ENCODE measurements at places on chromosomes 4 and X.

- H3K27ac ChIP-seq: no peak overlapping the region
- DNase-seq: no peak
- no peaks in the 10 kb centered on the region for H3K27me3 ChIP-seq
- H3K36me3 ChIP-seq: no peaks in the 10 kb centered on the region
Measured at GRCh38 chr4:141922236-141922635, 285.9 kb downstream of the IL15 start.

- H3K27me3 ChIP-seq: peaks cover 16% of the 10 kb centered on the region
- peaks cover 8% of the 10 kb centered on the region for H3K4me1 ChIP-seq
- H3K4me3 ChIP-seq: no peak overlapping the region
- no peak for DNase-seq
Measured at GRCh38 chr4:30719454-30720020, 632 bp upstream of the PCDH7 start.

- H3K27me3 ChIP-seq: peaks cover 1% of the 10 kb centered on the region
- DNase-seq: no peak
- no peak overlapping the region for H3K4me3 ChIP-seq
- no peaks in the 10 kb centered on the region for H3K4me1 ChIP-seq
- no peak overlapping the region for H3K27ac ChIP-seq
Measured at GRCh38 chrX:53458082-53458481, 23.9 kb upstream of the HSD17B10 start.

- no peaks in the 10 kb centered on the region for H3K4me1 ChIP-seq
- peaks cover 2% of the 10 kb centered on the region for H3K27me3 ChIP-seq
- H3K4me3 ChIP-seq: no peak overlapping the region
- no peak for DNase-seq
- H3K27ac ChIP-seq: no peak overlapping the region
Measured at GRCh38 chrX:150036181-150036580, 97.9 kb upstream of the EOLA2 start.

DNA sequence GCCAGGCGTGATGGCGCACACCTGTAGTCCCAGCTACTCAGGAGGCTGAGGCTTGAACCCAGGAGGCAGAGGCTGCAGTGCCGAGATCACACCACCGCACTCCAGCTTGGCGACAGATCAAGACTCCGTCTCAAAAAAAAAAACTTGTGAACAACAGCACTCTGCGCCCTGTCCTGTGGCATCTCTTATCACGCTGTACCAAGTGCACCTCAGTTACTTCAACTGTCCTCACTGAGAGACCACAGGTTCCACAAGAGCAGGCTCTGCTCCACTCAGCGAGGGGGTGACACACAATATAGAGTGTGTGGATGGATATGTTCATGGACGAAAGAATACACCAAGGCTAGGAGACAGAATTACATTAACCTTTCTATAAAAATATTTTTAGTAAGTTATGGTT lies 49.3 kb downstream of the ADGRA3 start:
- peaks cover 3% of the 10 kb centered on the region for H3K27me3 ChIP-seq
- DNase-seq: no peak
- H3K36me3 ChIP-seq: no peaks in the 10 kb centered on the region
- no peaks in the 10 kb centered on the region for H3K4me1 ChIP-seq

GRCh38 chrX:43836435-43837184 lies 45.6 kb downstream of the MAOB start:
- no peak for DNase-seq
- H3K27me3 ChIP-seq: peaks cover 10% of the 10 kb centered on the region
- no peak overlapping the region for H3K4me3 ChIP-seq
- no peaks in the 10 kb centered on the region for H3K4me1 ChIP-seq

- peaks cover 2% of the 10 kb centered on the region for H3K36me3 ChIP-seq
- DNase-seq: no peak
- no peaks in the 10 kb centered on the region for H3K27me3 ChIP-seq
- H3K27ac ChIP-seq: no peak overlapping the region
Measured at GRCh38 chr4:81600520-81601357, 129.0 kb upstream of the RASGEF1B start.

GRCh38 chr4:165625281-165625680 lies 246.5 kb downstream of the CPE start:
- H3K27me3 ChIP-seq: no peaks in the 10 kb centered on the region
- no peaks in the 10 kb centered on the region for H3K36me3 ChIP-seq
- no peak overlapping the region for H3K4me3 ChIP-seq
- no peak for DNase-seq
- H3K27ac ChIP-seq: no peak overlapping the region

DNA sequence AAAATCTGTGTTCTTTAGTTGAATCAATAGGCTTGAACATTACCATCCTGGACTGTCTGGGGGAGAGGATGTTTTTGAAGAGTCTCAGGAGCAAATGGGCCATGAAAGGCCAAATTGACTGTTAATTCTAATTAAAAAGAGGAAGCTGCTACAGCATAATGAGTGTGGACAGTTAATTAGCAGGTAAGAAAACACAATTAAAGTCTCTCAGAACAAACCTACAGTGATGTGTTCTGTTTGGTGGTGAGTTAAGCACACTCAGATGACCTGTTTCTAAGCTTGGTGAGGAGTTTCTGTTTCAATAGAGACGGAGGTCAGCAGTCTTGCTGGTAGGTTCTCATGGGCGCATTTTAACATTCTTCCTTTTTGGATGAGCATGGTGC lies 68.1 kb downstream of the DRD5 start:
- H3K4me3 ChIP-seq: no peak overlapping the region
- H3K4me1 ChIP-seq: no peaks in the 10 kb centered on the region
- H3K36me3 ChIP-seq: no peaks in the 10 kb centered on the region
- peaks cover 10% of the 10 kb centered on the region for H3K27me3 ChIP-seq
- DNase-seq: no peak
- no peak overlapping the region for H3K27ac ChIP-seq

- H3K4me3 ChIP-seq: no peak overlapping the region
- H3K36me3 ChIP-seq: peaks cover 22% of the 10 kb centered on the region
- no peaks in the 10 kb centered on the region for H3K27me3 ChIP-seq
- H3K4me1 ChIP-seq: no peaks in the 10 kb centered on the region
Measured at GRCh38 chr4:169397762-169398161, 127.0 kb upstream of the SH3RF1 start.

- H3K36me3 ChIP-seq: peaks cover 11% of the 10 kb centered on the region
- peak overlapping the region; percentile 2 for H3K27ac ChIP-seq
- DNase-seq: no peak
- no peaks in the 10 kb centered on the region for H3K27me3 ChIP-seq
- H3K4me1 ChIP-seq: peaks cover 18% of the 10 kb centered on the region
- H3K4me3 ChIP-seq: no peak overlapping the region
Measured at GRCh38 chr4:98626350-98626749, 32.1 kb downstream of the TSPAN5 start.

DNA sequence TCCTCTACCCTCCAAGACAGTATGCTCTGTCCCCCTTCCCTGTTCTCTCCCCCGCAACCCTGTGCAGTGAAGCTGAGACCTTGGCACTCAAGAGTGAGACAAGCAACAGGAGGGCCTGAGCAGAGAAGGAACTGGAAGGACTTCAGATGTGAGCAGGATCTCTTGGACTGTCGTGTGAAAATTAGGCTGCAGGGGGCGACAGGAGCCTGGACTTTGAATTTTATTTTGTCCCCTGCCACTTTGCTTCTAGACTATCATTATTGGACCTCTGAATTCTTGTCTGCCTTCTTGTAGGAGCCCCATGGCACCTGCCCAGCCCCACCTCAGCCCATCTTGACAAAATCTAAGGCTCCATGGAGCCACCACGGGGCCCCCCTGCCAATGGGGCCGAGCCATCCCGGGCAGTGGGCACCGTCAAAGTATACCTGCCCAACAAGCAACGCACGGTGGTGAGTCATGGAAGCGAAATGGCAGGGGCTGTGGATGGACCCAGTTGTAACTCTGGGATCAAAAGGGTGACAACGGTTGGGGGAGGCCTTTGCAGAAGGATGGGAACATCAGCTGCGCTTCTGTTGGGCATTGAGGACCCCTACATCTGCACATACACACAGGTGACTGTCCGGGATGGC lies 1.7 kb downstream of the ARAF start:
- no peak for DNase-seq
- H3K27ac ChIP-seq: no peak overlapping the region
- H3K36me3 ChIP-seq: peaks cover 20% of the 10 kb centered on the region
- no peaks in the 10 kb centered on the region for H3K27me3 ChIP-seq
- peak overlapping the region; percentile 73 for H3K4me3 ChIP-seq

GRCh38 chr4:65021737-65022136 lies 612.5 kb upstream of the TECRL start:
- H3K36me3 ChIP-seq: no peaks in the 10 kb centered on the region
- H3K4me3 ChIP-seq: no peak overlapping the region
- no peaks in the 10 kb centered on the region for H3K4me1 ChIP-seq
- no peak overlapping the region for H3K27ac ChIP-seq
- no peak for DNase-seq

GRCh38 chr4:39181520-39181904 lies 817 bp upstream of the WDR19 start:
- H3K27ac ChIP-seq: no peak overlapping the region
- H3K4me3 ChIP-seq: no peak overlapping the region
- no peaks in the 10 kb centered on the region for H3K36me3 ChIP-seq
- H3K4me1 ChIP-seq: peaks cover 2% of the 10 kb centered on the region
- no peaks in the 10 kb centered on the region for H3K27me3 ChIP-seq

DNA sequence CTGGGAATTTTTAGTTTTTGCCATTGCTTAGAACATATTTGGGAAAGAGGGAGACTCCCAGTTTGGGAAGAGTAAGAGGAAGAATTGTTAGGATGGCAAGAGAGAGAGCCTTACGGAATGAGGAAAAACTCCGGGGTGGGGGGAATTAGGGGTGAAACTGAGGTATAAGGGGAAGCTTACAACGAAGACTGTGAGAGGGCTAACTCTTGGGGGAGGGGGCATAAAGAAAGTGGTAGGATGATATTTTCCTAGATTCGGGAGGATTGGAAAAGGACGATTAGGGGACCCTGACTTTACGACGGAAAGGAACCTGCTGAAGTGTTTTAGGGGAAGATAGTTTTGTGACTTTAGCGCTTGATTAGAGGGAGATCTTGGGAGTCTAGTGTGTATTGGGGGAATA lies 86.2 kb upstream of the HPRT1 start:
- H3K36me3 ChIP-seq: no peaks in the 10 kb centered on the region
- peak overlapping the region; percentile 95 for H3K4me3 ChIP-seq
- DNase-seq: no peak
- no peaks in the 10 kb centered on the region for H3K27me3 ChIP-seq
- peak overlapping the region; percentile 94 for H3K27ac ChIP-seq

- H3K27me3 ChIP-seq: peaks cover 2% of the 10 kb centered on the region
- no peak overlapping the region for H3K4me3 ChIP-seq
- DNase-seq: no peak
- H3K36me3 ChIP-seq: no peaks in the 10 kb centered on the region
- H3K4me1 ChIP-seq: no peaks in the 10 kb centered on the region
- no peak overlapping the region for H3K27ac ChIP-seq
Measured at GRCh38 chr4:119314356-119314755, 7.6 kb downstream of the FABP2 start.

GRCh38 chrX:40406330-40406859 lies 174.4 kb upstream of the ATP6AP2 start:
- DNase-seq: peak; percentile 1
- no peak overlapping the region for H3K4me3 ChIP-seq
- no peak overlapping the region for H3K27ac ChIP-seq
- no peaks in the 10 kb centered on the region for H3K4me1 ChIP-seq
- H3K27me3 ChIP-seq: peaks cover 2% of the 10 kb centered on the region
- H3K36me3 ChIP-seq: no peaks in the 10 kb centered on the region

GRCh38 chr4:48642421-48643374 lies 137.4 kb downstream of the FRYL start:
- no peaks in the 10 kb centered on the region for H3K27me3 ChIP-seq
- peaks cover 10% of the 10 kb centered on the region for H3K36me3 ChIP-seq
- no peak overlapping the region for H3K4me3 ChIP-seq
- DNase-seq: no peak
- H3K27ac ChIP-seq: peak overlapping the region; percentile 33

DNA sequence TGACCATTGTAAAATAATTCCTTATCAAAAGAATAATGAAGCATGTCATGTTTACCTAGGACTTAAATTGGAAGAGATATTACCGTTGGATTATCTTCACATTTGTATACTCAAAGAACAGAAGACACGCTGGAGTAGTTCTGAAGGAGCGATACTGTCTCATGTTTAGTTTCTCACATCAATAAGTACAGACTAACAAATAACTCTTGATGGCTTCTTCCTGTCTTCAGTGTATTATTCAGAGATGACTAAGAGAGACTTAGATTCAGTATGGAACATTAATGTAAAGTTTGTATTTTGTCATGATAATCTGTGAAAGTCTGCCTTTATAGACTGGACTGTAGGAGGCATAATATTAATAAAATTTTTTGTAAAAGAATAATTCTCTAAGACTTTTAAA lies 72.7 kb downstream of the SPRY1 start:
- DNase-seq: no peak
- no peaks in the 10 kb centered on the region for H3K4me1 ChIP-seq
- H3K4me3 ChIP-seq: no peak overlapping the region
- H3K27ac ChIP-seq: no peak overlapping the region
- H3K27me3 ChIP-seq: peaks cover 1% of the 10 kb centered on the region

DNA sequence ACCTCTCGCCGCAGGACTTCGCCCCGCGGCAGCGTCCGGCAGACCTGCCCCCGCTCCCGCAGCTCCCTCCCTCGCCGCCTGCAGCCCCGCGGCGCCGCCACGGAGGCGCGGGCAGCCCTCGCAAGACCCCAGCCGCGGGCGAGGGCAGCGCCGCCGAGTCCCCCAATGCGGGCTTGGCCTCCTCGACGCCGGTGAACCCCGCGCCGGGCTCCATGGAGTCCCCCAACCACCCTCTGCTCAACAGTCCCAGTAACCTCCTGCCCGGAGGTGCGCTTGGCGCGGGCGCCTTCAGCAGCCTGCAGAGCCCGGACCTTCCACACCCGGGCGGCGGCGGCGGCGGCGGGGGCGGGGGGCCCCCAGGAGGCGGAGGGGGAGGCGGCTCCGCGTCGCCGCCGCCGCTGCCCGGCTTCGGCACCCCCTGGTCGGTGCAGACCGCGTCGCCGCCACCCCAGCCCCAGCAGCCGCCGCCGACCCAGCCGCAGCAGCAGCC lies 1.2 kb downstream of the CPEB2 start:
- peaks cover 3% of the 10 kb centered on the region for H3K36me3 ChIP-seq
- H3K27me3 ChIP-seq: no peaks in the 10 kb centered on the region
- H3K27ac ChIP-seq: peak overlapping the region; percentile 97
- peak overlapping the region; percentile 93 for H3K4me3 ChIP-seq
- peaks cover 17% of the 10 kb centered on the region for H3K4me1 ChIP-seq
- DNase-seq: no peak

- H3K27ac ChIP-seq: no peak overlapping the region
- DNase-seq: no peak
- no peak overlapping the region for H3K4me3 ChIP-seq
- no peaks in the 10 kb centered on the region for H3K36me3 ChIP-seq
- H3K4me1 ChIP-seq: no peaks in the 10 kb centered on the region
- H3K27me3 ChIP-seq: no peaks in the 10 kb centered on the region
Measured at GRCh38 chr4:168095776-168096406, 3.6 kb downstream of the ANXA10 start.

- no peaks in the 10 kb centered on the region for H3K4me1 ChIP-seq
- no peaks in the 10 kb centered on the region for H3K27me3 ChIP-seq
- no peak for DNase-seq
- H3K36me3 ChIP-seq: no peaks in the 10 kb centered on the region
Measured at GRCh38 chrX:12446342-12447075, 308.2 kb downstream of the FRMPD4 start.

- no peaks in the 10 kb centered on the region for H3K27me3 ChIP-seq
- peaks cover 2% of the 10 kb centered on the region for H3K36me3 ChIP-seq
- DNase-seq: no peak
Measured at GRCh38 chr4:100895556-100896197, 377.9 kb upstream of the EMCN start.

GRCh38 chr4:5693871-5694270 lies 14.5 kb downstream of the EVC2 start:
- DNase-seq: no peak
- no peak overlapping the region for H3K4me3 ChIP-seq
- H3K27ac ChIP-seq: no peak overlapping the region
- no peaks in the 10 kb centered on the region for H3K4me1 ChIP-seq
- no peaks in the 10 kb centered on the region for H3K27me3 ChIP-seq

GRCh38 chr4:6658597-6659075 lies 18.2 kb downstream of the MRFAP1 start:
- peaks cover 3% of the 10 kb centered on the region for H3K36me3 ChIP-seq
- no peak overlapping the region for H3K27ac ChIP-seq
- DNase-seq: peak; percentile 35
